Mesenchymal stem cell (in vitro differentiated cells and primary cell): ENCODE measurements at places on chromosomes 7 and 10.

- H3K27ac ChIP-seq, result peak overlapping the region; percentile 44
- peaks cover 74% of the 10 kb centered on the region for H3K36me3 ChIP-seq
- H3K27me3 ChIP-seq, result no peaks in the 10 kb centered on the region
- H3K4me3 ChIP-seq, result no peak overlapping the region
- peak; percentile 64 for DNase-seq
These were observed 7.6 kb downstream of the SERPINE1 start for GRCh38 chr7:101134399-101134980.

- H3K27me3 ChIP-seq, result no peaks in the 10 kb centered on the region
- no peaks in the 10 kb centered on the region for H3K36me3 ChIP-seq
- DNase-seq, result peak; percentile 45
- H3K27ac ChIP-seq, result peak overlapping the region; percentile 70
- peak overlapping the region; percentile 98 for H3K4me3 ChIP-seq
These were observed 507 bp downstream of the SAR1A start for GRCh38 chr10:70169649-70170364.

DNA sequence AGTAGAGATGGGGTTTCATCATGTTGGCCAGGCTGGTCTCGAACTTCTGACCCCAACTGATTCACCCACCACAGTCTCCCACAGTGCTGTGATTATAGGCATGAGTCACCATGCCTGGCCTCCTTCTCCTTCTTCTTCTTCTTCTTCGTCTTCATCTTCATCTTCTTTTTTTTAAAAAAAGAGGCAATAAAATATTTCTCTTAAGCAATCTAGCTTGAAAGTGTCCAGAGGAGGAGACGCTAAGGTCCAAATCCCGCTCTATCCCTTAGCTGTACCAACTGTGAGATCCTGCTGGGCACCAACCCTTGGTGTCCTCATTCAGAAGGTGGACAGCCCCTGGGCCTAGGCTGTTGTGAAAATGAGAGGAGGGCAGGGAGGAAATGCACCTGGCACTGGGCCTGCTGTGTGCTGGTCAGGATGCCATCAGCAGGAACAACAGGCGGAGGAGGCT is 13.9 kb upstream of the PSAP start:
- no peak overlapping the region for H3K27ac ChIP-seq
- peak; percentile 76 for DNase-seq
- no peaks in the 10 kb centered on the region for H3K27me3 ChIP-seq
- H3K4me1 ChIP-seq, result peaks cover 18% of the 10 kb centered on the region
- H3K4me3 ChIP-seq, result no peak overlapping the region

GRCh38 chr10:85614981-85615380 is 751.6 kb downstream of the GRID1 start:
- peak; percentile 52 for DNase-seq
- no peak overlapping the region for H3K27ac ChIP-seq
- H3K4me3 ChIP-seq, result no peak overlapping the region
- no peaks in the 10 kb centered on the region for H3K36me3 ChIP-seq

GRCh38 chr10:10803278-10803677 is 214.4 kb upstream of the CELF2 start:
- H3K4me3 ChIP-seq, result no peak overlapping the region
- no peak for DNase-seq
- H3K4me1 ChIP-seq, result peaks cover 6% of the 10 kb centered on the region
- H3K36me3 ChIP-seq, result no peaks in the 10 kb centered on the region
- H3K27me3 ChIP-seq, result no peaks in the 10 kb centered on the region

GRCh38 chr7:104048055-104048454 is 58.6 kb upstream of the RELN start:
- H3K36me3 ChIP-seq, result no peaks in the 10 kb centered on the region
- no peaks in the 10 kb centered on the region for H3K4me1 ChIP-seq
- H3K4me3 ChIP-seq, result no peak overlapping the region
- H3K27ac ChIP-seq, result no peak overlapping the region
- peaks cover 3% of the 10 kb centered on the region for H3K27me3 ChIP-seq
- DNase-seq, result no peak

GRCh38 chr7:55475855-55476803 is 96.2 kb downstream of the VOPP1 start:
- no peak overlapping the region for H3K27ac ChIP-seq
- H3K27me3 ChIP-seq, result no peaks in the 10 kb centered on the region
- DNase-seq, result no peak
- peaks cover 34% of the 10 kb centered on the region for H3K4me1 ChIP-seq
- peaks cover 50% of the 10 kb centered on the region for H3K36me3 ChIP-seq
- no peak overlapping the region for H3K4me3 ChIP-seq

DNA sequence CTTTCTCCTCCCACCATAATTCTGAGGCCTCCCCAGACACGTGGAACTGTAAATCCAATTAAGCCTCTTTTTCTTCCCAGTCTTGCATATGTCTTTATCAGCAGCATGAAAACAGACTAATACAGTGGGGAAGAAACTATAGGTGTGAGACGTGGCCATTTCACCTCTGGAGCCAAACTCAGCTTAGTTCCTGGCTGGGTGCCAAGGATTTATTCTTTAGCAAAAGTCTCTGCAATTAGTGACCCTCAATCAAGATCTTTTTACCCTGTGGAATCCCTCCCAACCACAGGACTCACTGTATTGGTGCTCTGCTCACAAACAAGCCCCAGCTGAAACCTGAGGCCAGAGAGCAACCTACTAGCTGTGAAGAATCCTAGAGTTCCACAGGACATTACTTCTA is 28.1 kb upstream of the SFTPD start:
- H3K27ac ChIP-seq, result no peak overlapping the region
- DNase-seq, result no peak

GRCh38 chr10:78695846-78696245 is 372.9 kb upstream of the ZMIZ1 start:
- no peaks in the 10 kb centered on the region for H3K36me3 ChIP-seq
- H3K27ac ChIP-seq, result no peak overlapping the region
- DNase-seq, result no peak

GRCh38 chr7:44103566-44103922 is 601 bp upstream of the AEBP1 start:
- H3K4me1 ChIP-seq, result peaks cover 61% of the 10 kb centered on the region
- no peak for DNase-seq
- peak overlapping the region; percentile 57 for H3K27ac ChIP-seq

GRCh38 chr7:99791667-99792369 is 7.8 kb upstream of the CYP3A4 start:
- H3K27me3 ChIP-seq, result no peaks in the 10 kb centered on the region
- H3K36me3 ChIP-seq, result no peaks in the 10 kb centered on the region
- peaks cover 14% of the 10 kb centered on the region for H3K4me1 ChIP-seq
- DNase-seq, result no peak

GRCh38 chr7:139292821-139293220 is 48.3 kb upstream of the FMC1 start:
- peaks cover 7% of the 10 kb centered on the region for H3K4me1 ChIP-seq
- no peak for DNase-seq
- H3K27me3 ChIP-seq, result no peaks in the 10 kb centered on the region
- no peak overlapping the region for H3K4me3 ChIP-seq

DNA sequence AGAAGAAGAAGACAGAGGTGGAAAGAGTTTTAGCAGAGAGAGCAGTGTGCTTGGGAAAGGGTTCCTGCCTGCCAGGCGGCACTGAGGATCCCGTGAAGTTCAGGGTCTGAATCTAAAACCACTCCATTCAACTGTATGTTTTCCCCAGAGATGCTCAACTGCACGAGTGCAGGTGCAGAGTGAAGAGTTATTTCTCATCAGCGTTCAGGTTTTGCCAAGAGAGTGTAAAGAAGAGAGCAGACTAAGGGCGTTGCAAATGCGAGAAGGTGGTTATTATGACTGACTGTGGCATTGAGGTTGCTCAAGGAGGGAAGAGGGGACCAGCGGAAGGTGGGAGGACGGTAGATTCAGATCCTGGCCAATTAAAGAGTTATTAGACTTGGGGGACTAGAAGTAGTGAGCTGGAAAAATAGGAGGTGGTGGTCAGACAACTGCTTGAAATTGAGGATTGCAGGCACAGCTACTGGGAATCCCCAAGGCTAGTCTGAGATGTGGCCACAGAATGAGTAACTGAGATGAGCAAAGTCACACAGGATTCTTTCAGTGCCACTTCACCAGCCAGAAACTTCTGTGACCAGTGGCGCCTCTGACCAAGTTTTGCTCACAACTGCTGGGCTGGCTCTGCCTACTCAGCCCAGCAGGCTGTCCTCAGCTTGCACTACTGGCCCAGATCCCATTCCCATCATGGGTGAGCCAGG is 29.1 kb downstream of the STRA8 start:
- no peak for DNase-seq
- peaks cover 20% of the 10 kb centered on the region for H3K27me3 ChIP-seq
- no peak overlapping the region for H3K4me3 ChIP-seq
- H3K4me1 ChIP-seq, result peaks cover 8% of the 10 kb centered on the region
- H3K27ac ChIP-seq, result no peak overlapping the region
